ENCODE measurements at places on chromosomes 11 and 22.

GRCh38 chr11:108035690-108036089, 27.0 kb downstream of the CUL5 start:
- DNase-seq = no peak

GRCh38 chr11:122491509-122491908, 164.0 kb upstream of the UBASH3B start:
- DNase-seq = no peak

DNA sequence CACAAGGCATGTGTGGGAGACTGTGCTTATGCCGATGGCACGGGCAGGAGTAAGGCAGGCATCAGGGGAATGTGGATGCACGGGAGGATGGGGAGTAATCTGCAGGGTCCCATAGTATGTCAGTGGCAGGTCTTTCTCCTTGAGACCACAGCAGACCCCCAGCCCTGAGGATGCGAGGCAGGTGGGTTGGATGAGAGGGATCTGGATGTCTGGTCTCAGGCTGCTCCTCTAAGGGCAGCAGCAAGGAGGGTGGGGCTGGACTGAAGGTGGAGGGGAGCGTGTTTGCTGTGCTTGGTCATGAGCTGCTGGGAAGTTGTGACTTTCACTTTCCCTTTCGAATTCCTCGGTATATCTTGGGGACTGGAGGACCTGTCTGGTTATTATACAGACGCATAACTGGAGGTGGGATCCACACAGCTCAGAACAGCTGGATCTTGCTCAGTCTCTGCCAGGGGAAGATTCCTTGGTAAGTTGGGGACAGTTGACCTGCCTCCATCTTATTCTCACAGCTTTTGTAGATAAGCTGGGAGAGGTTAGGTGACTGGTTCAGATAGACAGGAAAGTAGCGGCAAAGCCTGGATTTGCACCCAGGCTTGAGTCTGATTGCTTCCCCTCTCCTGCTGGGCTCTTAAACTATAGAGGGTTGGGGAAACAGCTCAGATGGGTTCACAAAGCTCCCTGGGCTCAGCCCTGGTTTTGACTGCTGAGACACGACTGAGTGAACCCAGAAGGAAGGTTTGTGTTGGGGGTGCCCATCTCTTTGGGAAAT, at the start of gene APOL1:
TSS of gene APOL1 (plus strand) at position 380 of the 769 bp plus-strand sequence. CDS start 1,823 bp downstream, outside the sequence.
- DNase-seq = no peak

DNA sequence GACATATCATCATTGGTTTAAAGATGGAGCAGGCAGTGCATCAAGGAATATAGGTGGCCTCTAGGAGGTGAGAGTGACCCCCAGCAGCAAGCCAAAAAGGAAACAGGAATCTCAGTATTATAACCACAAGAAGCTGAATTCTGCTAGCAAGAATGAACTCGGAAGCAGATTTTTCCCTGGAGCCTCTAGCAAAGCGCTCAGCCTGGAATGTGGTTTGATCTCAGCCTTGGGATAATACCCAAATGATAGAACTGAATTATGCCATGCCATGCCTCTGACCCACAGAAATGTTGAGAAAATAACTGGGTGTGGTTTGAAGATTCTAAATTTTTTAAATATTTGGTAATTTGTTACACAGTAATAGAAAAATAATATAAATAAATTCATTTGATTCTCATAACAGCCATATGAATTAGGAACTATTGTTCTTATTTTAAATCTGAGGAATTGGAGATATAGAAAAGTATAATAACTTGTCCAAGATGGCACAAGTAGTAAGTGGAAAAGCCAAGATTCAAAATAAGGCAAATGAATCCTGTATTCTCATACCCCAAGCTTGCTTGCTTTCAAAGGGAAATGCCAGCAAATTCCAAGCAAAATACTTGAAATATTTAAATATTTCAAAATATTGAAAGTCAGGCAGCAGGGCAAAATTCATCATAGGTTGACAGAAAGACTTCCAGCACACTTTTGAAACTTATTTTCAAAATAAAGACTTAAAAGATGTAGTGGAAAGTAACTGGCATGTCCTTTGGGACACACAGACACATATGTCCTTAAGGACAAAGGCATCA, 567.4 kb downstream of the KCNA4 start:
- DNase-seq = no peak

DNA sequence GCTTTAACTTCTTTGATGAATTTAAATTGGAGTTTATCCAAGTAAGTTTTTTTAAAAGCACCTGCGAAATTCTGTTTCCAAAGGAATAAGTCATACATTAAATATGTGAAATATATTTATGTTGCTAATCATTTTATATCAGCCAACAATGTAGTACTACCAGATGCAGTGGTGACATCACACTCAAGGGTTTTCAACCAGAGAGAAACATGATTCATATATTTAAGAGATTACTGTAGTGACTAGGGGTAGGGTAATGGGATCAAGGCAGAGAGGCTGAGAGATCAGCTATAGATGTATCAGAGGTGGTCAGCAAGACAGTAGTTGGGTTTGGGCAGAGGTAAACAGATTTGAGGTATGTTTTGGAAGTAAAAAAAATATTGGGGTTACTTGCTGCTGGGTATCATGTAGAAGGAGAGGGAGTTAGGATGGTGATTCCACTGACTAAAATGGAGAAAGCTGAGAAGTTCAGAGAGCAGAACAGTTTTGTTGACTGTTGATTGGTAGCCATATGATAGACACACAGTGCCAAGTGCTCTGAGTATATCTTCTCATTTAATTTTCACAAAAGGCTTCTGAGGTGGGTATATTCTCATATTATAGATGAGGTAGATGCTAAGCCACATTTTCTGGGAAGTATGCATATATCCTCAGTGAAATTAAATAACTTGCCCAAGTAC, 39.4 kb downstream of the CEP57 start:
- no peak for DNase-seq

DNA sequence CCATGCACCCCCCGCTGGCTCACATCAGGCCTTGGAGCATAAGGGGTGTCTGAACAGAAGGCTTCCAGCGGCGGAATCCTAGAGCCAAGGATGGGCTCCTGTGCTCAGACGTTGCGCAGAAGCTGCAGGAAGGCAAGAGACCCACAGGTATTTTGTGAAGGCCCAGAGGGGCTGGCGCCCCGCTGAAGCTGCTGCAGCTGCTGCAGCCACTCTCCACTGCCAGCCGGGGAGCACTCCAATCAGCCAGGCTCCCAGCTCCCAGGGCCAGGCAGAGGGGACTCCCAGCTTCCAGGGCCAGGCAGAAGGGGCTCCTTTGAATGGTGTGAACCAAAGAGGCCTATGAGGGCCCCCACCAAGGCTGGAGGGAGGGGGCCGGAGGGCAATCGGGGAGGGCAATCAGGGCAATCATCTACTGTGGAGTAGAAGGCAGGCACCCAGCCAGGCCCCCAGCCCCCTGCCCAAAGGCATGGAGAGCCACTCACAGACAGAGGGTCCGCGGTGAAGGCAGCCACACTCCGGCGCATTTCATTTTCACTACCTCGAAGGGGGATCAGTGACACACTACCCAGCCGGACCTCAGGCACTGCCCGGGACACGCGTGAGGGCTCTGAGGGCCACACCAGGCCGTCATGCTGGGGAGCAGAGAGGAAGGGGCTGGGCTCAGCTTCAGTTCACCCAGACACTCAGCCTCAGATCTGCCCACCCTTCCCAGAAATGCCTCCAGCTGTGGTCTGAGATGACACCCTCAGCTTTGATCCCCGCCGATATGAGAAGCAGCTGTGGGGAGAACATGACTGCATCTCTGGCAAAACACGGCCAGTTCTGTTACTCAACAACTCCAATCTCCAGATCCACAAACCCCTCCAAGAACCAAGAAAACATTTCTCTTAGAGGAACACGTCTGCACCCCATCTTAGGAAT, 11.6 kb upstream of the PDE2A start:
- peak; percentile 51 for DNase-seq

DNA sequence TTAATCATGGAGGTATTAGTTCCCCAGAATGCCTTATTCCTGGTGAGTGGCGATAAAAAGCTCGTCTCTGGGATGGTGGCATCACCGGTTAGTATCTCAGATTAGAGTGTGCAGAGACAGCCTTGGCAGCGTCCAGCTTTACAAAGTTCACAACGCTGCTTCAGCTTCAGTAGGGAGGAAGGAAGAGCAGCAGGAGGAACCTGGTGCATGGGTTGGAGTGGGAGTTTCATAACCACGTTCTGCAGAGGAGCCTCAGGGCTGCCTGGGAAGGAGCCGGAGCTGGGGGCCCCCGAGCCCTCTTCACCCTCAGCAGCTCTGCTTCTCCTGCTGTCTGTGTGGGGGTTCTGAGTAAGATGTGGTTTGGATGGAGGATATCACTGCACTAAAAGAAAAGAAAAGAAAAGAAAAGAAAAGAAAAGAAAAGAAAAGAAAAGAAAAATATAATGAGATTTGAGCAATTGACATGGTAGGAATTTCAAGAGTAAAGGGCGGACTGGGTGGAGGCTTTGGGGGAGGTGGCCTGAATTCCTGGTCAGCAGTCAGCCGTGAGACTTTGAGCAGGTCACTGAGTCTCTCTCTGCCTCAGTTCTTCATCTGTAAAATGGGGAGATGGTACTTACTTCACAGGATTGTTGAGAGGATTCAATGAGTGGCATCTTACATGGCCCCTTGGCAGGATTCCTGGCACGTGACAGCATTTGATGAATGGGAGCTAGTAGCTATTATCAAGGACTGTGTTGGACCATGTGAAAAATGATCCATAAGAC, 6.5 kb downstream of the ASPHD2 start:
- no peak for DNase-seq

DNA sequence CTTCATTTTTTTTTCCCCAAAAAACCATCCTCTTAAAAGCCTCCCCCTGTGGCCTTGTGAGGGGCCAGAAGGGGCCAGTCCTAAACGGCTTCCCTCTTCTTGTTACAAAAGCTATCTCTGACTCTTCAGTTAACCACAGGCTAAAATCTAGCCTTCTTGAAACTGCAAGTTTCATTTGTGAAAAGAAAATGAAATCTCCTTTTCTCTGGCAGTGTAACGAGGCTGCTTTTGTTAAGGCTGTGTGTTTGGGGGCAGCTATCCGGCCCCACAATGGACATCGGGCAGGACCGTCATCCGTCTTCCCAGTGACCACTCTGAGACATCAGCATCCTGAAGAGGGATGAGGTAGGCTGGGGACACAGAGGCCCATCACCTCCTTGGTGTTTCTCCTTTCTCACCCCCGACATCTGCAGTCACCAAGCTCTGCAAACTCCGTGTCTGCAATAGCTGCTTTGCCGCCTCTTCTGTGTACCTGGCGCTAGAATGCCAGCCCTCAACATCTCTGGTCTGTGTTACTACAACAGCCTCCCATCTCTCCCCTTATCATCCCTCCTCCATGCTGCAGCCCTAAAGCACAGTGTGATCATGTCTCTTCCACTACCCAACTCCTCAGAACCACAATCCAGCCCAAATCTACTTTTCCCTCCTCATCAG, 94.0 kb downstream of the RCN1 start:
- no peak for DNase-seq

DNA sequence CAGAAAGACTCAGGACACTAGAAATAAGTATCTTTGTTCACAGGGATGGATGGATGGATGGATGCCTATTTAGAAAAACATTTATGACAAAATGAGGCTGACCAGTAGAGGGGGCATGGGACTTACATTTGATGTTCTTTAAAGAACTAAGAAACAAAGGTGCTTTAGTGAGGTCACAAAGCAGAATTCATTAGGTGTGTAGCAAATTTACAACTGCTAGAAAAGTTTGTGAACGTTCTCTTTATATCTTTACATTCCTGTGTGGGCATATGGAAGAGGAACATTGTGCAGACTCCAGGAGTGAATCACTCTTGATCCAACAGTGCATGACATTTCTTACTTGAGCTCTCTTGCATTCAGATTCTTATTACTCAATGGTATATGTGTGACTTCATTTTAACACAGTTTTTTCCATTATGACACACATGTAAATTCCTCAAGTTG, 15.8 kb upstream of the SIK2 start:
- no peak for DNase-seq

DNA sequence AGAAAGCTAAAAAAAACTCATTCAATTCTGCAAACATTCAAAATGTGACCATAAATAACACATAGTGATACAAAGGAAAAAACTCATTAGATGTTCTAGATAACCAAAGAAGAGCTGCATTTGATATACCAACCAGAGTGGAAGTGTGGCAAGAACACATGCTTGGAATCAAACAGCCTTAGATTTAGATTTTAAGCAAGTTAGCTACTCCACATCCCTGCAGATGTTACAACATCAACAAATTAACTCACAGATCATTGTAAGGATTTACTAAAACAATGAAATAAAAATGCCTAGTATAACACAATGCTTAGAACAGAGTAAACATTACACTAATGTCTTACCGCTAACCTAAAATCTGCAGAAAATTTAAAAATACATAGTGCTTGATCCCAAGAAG, 114.0 kb upstream of the AKIP1 start:
- DNase-seq = no peak

DNA sequence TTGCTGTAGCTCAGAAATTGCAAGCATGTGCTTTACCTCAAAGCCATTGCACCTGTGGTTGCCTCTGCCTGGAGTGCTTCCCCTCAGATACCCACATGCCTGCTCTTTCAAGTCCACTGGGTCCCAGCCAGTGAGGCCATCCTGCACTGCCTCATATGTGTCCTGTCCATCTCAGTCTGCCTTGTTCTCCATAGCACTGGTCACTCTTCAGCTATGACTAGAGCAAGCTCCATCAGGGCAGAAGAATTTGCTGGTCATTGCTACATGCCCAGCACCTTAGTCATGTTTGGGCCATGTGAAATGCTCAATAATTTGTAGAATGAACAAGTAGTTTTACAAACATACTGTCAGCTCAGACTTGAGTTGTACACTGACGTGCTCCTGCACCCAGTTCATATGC, 64.4 kb upstream of the HORMAD2 start:
- DNase-seq = no peak

All from activated CD8-positive, alpha-beta memory T cell treated with anti-CD3 and anti-CD28 coated beads for 48 hours (primary cell).